ENCODE measurements at places on chromosomes 7 and 10.

GRCh38 chr10:69377933-69378332 is 38.8 kb downstream of the TACR2 start:
- no peak for DNase-seq

DNA sequence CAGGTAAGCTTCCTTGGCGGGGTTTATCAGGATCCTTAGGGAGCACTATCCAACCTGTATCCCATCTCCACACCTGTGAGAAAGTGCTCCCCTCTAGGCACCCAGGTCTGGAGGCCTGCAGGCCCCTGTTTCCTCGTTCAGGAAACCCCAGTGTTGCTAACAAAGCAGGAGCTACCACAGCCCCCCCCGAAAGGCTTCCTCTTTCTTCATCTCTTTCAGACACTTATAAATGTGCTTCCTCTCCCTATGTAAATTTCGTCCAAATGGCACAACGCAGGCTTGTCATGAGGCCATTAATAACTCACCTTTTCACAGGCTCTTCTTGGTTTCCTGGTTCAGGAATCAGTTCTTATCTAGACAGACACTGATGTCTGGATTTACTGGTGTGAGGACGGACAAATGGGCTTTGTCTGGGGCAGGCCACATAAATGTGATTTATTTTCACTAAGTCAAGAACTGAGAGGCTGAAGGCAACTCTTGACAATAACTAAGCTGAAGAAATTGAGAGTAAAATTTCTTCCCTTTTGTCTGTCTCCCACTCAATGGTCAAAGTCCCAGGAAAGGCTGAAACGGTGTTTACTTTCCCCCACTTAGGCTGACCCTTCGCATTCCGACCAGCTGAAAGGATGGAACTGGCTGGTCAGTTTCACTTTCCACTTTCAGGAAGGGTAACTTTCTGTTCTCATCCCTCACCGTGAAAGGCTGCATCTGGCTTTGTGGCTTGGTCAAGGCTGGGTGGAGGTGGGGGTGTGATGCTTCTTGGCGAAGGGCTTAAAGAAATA is 46.8 kb downstream of the PIK3AP1 start:
- DNase-seq = peak; percentile 96

DNA sequence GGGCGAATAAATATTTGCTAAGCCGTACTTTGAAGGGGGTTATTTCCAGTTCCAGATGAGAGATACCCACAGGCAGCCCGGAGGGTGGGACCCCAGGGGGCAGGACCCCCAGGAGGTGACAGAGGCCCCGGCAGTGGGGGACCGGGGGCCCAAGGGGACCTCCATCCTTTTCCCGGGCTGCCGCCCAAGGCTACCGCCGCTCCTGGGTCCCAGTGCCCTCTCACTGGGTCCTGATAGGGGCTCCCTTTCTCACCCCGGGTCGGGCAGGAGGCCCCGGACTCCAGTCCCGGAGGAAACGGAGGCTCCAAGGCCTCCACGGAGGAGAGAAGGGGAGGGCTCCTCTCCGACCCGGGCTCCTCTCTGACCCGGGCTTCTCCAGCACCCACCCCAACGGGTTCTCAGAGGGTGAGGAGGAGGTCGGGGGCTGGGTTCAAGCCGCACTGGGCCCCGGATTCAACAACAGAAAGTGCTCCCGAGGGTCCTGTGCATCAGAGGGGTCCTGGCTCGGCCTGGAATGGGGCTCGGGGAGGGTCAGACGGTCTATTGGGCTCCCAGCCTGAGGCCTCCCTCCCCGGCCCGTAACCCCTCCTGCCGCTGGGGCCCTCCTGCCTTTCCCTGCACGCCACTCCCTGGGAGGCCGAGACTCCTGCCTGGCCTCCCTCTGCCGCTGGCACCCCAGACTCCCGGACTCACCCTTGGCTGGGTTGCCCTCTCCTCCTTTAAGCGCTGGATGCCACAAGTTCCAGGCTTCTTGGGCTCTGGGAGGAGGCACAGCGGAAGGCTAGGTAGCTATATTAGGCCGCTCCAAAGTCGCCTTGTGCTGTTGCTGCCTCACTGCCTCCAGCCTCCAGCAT is 62.5 kb downstream of the ZNF37A start:
- no peak for DNase-seq

DNA sequence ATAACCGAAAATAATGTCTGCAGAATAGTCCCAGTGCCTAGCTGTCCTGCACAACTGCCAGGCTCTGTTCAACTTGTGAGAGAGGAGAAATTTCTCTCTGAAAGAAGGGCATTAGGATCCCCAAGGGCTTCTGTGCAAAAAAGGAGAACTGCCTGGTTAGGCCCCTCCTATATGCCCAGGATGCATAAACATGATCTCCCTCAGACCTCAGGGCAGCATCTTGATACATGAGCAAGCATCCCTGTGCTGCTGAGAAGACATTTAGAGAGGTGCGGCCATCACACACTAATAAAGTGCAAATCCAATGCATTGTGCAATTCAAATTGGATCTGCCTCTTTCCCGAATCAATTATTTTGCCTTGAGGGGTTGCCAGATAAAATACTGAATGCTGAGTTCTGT is 553.6 kb downstream of the TNS3 start:
- DNase-seq = no peak

GRCh38 chr7:159097661-159098423 is 46.8 kb downstream of the VIPR2 start:
- no peak for DNase-seq

GRCh38 chr10:80451132-80451531 is 3.0 kb upstream of the TSPAN14 start:
- DNase-seq = no peak

DNA sequence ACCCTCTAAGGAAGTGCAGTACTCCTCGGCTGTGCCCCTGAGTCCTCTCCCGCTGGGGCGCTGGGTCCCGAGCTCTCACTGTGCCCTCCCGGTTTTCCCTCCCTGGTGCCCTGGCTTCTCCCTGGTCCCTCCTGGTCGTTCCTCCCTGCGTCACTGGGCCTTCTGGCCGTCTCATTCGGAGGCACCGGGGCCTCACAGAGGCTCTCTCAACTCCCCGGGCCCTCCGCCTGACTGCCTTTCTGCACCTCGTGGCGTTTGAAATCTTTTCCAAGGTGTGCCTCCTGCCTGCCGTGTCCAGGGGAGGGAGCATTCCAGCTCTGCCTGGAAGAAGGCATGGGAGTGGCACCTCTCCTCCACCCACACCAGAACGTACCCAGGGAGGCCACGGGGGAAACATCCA is 174.3 kb downstream of the TCERG1L start:
- DNase-seq = no peak

DNA sequence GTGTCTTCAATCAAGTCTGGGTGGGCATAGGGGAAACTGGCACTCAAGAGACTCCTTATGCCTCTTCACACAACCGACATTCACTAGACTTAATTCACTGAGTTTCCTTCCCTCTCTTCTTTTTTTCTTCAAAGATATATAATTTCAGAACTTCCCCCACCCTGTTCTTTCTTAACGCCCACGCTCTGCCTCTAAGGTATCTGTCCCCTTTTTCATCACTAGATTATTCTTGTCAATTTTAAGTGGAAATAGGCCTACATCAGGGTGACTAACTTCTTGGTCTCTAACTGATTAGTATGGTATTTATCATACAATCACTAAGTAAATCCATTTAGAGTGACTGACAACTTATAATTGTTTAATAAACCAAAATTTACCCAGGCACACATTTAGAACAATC is 126.7 kb downstream of the CDCA7L start:
- no peak for DNase-seq

GRCh38 chr10:4063717-4064116 is 278.7 kb upstream of the KLF6 start:
- DNase-seq = no peak

DNA sequence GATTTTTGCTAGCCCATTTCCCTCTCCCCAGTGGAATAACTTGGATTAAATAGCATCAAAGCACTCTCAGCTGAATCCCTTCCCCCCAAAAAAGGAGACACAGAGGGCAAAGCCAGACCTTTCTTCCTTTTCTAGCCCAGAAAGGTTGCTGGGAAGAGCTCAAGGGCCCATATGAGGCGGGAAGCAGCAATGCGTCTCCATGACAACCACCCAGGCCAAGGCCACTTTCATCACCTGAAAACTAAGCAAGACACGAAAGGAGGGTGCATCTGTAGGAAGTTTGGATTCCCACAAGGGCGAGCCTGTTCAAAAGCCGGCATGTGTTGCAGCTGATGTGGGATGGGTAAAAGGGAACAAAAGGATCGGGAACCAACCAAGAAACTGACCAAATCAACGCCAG is 229.1 kb downstream of the PLXNA4 start:
- DNase-seq = no peak

DNA sequence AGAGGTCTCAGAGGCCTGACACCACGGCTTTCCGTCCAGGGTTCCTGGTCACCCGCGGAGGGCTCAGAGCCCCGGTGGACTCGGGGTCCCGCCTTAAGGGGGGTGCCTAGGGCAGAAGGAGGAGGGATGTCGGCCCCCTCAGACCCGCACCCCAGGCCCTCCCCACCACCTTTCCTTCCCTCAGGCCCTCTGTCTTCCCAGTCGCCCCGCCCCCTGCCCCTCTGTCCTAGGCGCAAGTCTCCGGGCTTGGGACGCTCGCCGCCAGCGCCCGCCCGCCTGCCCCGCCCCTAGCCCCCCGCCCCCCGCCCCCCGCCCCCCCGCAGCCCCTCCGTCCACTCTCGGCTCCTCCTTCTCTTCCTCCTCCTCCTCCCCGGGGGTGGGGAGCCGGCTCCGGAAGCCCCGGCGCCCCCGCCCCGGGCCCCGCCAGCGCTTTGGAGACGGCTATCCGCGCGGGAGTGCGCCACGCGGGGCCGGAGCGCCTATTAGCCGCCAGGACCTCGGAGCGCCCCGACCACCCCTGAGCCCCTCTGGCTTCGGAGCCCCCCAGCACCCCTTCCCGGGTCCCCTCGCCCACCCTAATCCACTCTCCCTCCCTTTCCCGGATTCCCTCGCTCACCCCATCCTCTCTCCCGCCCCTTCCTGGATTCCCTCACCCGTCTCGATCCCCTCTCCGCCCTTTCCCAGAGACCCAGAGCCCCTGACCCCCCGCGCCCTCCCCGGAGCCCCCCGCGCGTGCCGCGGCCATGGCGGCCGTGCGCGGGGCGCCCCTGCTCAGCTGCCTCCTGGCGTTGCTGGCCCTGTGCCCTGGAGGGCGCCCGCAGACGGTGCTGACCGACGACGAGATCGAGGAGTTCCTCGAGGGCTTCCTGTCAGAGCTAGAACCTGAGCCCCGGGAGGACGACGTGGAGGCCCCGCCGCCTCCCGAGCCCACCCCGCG is at the start of gene AEBP1:
AEBP1 (plus strand) TSS at position 423 of the 937 bp plus-strand sequence; CDS start at position 744, 321 bp downstream.
- no peak for DNase-seq

GRCh38 chr7:93194386-93194785 is 31.9 kb downstream of the HEPACAM2 start:
- peak; percentile 7 for DNase-seq

GRCh38 chr10:88707429-88708155 is 1.5 kb downstream of the LIPK start:
- DNase-seq = peak; percentile 85

GRCh38 chr7:50298811-50299562 is 5.5 kb upstream of the IKZF1 start:
- DNase-seq = no peak

DNA sequence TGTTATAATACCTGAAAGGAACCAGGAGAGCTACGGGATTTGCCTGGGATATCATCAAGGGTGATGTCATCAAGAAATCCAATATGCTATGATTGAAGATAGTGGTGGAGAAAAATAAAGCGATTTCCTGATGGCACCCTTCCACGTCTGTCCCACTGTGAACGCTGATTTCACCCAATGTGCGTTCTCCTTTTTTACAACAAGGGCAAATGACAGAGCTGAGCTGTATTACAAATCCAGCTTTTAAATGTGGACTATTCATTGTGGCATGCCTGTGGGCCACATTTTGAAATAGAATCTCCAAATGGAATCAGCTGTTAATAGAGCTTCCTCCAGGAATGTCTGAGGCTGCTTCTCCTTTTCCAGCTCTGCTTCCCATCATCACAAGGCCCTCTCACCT is 23.3 kb downstream of the SLC13A4 start:
- no peak for DNase-seq

GRCh38 chr7:128710481-128710880 is 28.7 kb upstream of the CALU start:
- DNase-seq = no peak

GRCh38 chr7:112970771-112971170 is 115.9 kb downstream of the GPR85 start:
- no peak for DNase-seq

DNA sequence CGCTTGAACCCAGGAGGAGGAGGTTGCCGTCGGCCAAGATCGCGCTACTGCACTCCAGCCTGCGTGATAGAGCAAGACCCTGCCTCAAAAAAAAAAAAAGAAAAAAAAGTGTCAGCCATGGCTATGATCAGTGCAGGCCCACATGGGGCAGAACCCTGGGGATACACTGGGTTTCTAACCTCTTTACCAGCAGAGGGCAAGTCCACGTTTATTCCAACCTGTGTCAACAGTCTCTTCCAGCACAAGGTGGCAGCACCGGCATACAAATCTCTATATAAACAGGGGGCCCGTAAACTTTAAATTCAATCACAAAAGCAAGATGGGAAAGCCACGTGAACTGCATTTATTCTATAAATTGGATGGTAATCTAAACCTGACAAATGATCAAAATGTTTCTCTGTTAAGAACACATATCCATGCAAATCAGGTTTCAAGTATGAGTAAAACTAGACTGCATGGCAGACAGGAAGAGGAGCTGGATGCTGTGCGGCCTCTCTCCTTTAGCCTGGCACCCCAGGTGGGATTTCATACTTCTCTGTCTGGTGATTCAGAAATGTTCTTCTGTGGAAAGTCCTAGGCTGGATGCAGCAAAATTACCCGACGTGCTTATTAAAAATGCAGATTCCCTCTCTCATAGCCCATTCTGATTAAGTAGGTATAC is 60.0 kb upstream of the STEAP1B start:
- peak; percentile 77 for DNase-seq

GRCh38 chr7:117270371-117270770 is 52.5 kb downstream of the WNT2 start:
- no peak for DNase-seq

- no peak for DNase-seq
Observed at GRCh38 chr7:155847821-155848435, 35.7 kb upstream of the SHH start.

DNA sequence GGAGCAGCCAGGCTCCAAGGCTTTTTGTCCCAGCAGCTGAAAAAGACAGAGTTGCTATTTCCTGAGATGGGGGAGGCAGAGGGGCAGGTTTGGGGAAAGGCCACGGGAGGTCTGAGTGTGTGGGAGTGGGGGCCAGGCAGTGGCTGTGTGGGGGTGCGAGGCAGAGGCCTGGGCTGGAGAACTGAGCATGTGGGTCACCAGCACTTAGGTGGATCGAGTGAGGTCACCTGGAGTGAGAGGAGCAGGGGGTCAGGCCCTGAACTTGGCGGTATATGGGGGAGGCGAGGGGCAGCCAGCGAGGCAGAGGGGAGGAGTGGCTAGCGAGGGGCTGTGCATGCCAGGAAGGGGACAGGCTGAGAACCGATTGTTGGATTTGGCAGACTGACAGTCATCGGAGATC is 28.4 kb downstream of the IQCE start:
- DNase-seq = no peak

GRCh38 chr7:10889266-10889898 is 84.3 kb upstream of the PHF14 start:
- peak; percentile 47 for DNase-seq

DNA sequence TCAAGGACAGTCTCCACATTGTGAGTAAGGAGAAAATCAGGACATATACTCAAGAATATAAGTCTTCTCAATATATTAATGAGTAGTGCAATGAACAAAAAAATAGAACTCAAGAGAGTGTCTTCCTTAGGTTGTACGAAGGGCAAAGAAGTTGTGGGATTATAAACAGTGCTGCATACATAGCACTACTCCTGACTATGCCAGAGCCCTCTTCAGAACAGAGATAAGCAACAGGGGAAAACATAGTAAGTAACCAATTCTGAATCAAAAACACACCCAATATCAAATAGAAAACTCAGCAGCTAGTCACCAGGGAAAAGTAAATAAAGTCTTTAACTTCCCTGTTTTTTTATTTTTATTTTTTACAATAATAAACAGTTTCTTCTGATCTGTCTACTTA is 10.6 kb downstream of the ARHGAP21 start:
- no peak for DNase-seq

All from kidney glomerular epithelial cell (primary cell).